ENCODE measurements at places on chromosomes 6 and 20. TPM values are rescaled to one million over a fixed set of nuclear protein-coding genes. Genes with fewer than 3 reads are reported as not detected.

DNA sequence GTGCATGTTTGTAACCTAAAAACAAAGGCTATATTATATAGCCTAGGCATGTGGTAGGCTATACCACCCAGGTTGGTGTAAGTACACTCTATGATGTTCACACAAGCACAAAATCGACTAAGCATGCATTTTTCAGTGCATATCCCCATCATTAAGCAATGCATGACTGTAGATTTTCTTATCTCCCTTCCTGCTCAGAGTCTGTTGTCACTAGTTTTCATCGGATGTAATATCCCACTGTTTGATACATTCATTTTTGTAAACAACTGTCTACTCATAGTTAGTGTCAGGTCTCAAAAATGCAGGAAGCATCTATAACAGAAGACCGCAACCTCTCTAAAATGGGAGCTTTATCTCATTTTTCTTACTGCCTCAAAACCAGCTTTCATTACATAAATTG is 70.7 kb downstream of the GFRAL start:
- no peak for DNase-seq

DNA sequence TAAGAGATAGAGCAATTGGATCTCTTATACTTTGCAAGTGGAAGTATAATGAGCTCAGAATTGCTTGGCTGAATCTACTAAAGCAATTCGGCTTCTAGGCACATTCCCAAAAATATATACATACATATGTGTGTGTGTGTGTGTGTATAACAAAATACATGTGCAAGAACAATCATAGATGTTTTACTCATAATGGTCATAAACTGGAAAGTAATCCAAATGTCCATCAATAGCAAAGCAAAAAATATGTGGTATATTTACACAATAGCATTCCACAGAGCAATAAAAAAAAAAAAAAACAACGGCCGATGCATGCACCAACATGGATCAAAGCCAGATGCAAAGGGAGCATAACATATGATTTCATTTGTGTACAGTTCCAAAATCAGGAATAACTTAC is 707.9 kb downstream of the RFPL4B start:
- no peak for DNase-seq

GRCh38 chr20:4697189-4697830 is 24.4 kb upstream of the PRND start:
- DNase-seq, result no peak

GRCh38 chr6:140047321-140047720 is 672.9 kb upstream of the CITED2 start:
- DNase-seq, result no peak

DNA sequence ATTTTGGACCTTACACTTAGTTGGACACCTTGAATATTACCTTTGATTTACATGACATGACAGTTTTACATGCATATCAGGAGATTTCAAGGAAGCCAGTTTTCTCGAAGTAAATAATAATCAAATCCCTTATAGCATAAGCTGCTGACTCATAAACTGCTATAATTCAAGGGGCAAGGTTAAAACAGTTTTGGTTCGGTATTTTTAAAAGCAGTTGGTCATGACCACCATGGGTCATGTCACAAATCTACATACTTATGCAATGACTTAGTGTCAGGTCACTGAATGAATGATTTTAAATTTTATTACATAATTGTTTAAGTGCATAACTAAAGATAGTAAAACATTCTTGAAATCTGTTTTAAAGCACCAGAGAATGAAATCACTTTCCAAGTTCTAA is 158.0 kb downstream of the DST start:
- no peak for DNase-seq

DNA sequence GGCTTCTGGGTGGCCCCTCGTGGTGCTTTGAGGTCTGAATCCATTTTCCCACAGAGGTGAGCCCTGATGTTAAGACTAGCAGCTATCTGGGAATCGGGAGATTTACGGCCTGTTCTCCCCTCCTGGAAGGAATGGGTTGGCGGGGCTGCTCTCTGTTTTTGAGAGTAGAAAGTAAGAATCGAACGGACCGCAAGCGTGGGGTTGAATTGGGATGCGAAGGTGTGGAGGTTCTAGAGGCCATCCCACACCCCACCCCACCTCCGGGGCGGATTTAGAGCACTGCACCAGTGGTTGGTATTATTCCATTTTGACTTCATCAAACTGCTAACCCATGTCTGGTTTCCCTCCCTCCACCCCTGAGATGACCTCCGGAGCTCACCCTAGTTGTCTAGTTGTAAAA is 11.5 kb downstream of the PYGB start:
- no peak for DNase-seq

DNA sequence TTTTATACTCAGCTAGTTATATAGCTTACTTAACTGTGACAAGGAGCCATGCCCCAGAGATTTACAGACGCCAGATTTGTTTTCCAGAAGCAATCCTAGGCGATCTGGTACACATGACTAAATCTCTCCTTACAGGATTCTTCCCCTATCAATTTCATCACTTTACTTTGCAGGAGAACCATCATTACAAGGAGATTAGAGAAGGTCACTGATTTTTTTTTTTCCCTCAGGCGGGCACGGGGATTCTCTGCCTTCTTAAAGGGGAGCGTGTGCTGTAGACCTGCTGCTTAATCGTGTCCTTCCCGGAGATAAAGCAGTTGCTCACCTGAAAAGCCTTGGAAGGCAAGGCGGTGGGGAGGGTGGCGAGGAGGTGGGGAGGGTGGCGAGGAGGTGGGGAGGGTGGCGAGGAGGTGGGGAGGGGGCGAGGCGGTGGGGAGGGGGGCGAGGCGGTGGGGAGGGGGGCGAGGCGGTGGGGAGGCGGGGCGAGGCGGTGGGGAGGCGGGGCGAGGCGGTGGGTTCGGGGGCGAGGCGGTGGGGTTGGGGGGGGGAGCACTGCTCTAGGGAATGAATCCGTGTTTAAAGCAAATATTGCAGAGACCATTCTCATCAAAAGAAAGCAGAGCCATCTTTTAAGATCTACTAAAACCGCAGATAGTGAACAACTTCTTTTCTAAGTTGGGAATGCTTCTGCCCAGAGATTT is 14.3 kb upstream of the MRAP2 start:
- DNase-seq, result no peak

GRCh38 chr6:31465185-31465536 is 32.8 kb upstream of the MICB start:
- no peak for DNase-seq

GRCh38 chr6:126880964-126881363 is 237.5 kb upstream of the RSPO3 start:
- DNase-seq, result no peak

- no peak for DNase-seq
These were observed 833.0 kb downstream of the KIF16B start for GRCh38 chr20:15740046-15740775.

- DNase-seq, result peak; percentile 66
These were observed 46.0 kb downstream of the SLC35D3 start for GRCh38 chr6:136967876-136968752.

DNA sequence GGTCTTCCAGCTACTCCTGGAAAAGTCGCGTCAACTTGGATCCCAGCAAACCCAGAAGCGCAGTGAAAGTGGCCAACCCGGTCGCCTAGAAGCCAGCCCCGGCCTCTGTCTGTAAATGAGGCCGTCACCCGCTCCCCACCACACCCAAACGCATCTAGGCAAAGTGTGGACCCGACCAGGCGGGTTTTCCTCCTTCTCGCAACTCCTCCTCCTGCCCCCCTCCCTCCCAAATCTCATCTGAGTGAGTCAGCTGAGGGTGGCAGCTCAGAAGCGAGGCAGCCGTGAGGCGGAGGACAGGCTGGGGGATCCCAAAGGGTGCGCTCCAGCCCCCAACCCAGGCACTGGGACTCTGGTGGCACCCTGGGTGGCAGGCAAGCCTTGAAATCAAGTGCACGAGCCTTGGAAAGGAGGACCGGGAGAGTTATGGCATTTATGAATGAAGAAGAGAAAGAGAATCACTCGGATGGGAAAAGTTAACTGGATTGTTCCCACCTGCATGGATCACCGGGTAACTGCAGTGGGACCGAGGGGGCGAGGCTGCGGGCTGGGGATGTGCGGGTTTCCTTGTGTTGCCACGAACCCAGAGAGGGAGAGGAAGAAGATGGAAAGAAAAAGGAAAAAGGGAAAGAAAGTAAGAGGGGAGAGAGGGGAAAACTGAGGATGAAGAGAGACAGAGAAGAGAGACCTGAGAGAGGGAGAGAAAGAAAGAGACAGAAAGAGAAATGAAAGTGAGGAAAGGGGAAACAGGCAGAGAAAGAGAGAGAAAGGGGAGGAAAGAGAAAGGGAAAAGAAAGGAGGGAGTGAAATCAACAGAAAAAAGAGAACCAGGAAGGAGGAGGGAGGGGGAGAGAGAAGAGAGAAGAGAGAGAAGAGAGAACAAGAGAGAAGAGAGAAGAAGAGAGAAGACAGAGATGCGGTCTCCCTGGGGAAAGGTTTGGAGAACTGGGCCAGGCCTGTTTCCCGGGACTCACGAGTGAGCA is at the start of gene APCDD1L:
APCDD1L (minus strand) TSS at position 167 of the 980 bp plus-strand sequence. CDS start 692 bp downstream, outside the sequence.
- DNase-seq, result peak; percentile 39

DNA sequence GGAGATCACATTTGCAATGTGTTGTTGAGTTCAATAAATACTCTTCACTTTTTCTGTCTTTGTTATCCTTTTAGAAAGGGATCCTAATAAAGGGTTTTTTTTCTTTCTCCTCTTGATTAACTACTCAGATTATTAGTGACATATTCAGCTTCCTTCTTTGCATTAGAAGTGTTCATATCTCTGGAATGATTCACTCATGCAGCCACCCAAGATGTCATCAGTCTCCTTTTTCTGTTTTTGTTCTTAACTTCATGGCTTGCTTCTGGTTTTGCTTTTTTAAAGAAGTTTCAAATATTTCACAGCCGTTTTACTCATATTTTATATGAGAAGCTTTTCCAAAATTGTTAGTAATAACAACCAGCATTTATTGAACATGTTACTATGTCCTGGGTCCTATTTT is 187.6 kb downstream of the TMEM242 start:
- no peak for DNase-seq

Gene MUCL3
- not detected for total RNA-seq

Gene OPRL1
- 0.71 TPM for total RNA-seq

Gene PEX6
- total RNA-seq, result 25.6 TPM

Gene HAO1
- not detected for total RNA-seq
